Uterus (tissue), 4 donors: ENCODE measurements at places on chromosomes 2 and 18. TPM values are rescaled to one million over a fixed set of nuclear protein-coding genes. Genes with fewer than 3 reads are reported as not detected.
A peak's percentile ranks its signal among the peaks of the same experiment; 100 is the strongest.

DNA sequence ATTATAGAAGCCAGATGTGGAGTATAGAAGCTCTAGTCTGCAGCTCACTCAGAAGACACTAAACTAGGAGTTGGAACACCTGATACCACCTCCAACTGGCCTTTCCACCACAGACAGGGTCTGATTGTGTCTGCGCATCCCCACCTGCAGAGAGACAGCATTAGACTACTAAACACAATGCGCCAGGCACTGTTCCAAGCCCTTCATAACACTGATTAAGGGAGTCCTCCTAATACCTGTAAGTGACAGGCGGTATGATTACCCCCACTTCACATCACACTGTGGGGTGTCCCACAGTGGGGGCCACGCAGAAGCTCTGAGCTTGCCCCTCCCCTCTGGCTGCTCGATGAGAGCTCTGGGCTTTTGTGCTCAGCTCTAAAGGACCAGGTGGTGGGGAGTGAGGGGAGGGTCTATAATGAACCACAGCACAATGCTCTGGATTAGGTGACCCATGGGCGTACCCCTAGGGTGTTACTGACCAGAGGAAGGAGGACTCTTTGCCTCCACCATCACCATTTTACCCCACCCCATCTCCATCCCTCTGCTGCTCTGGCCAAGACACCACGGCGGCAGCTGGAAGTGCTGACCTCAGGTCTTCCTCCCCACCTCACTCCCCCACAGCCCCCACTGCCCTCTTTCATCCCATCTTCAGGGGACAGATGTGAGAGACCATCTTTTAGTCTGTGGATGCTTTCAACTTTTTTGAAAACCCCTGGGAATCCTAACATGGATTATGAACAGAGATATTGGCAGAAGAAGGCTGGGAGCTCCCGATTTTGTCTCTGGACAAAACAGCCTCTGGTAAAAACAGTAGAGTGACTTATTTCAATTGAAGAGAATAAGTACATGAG is 145.1 kb downstream of the GFPT1 start:
- no peak for DNase-seq

DNA sequence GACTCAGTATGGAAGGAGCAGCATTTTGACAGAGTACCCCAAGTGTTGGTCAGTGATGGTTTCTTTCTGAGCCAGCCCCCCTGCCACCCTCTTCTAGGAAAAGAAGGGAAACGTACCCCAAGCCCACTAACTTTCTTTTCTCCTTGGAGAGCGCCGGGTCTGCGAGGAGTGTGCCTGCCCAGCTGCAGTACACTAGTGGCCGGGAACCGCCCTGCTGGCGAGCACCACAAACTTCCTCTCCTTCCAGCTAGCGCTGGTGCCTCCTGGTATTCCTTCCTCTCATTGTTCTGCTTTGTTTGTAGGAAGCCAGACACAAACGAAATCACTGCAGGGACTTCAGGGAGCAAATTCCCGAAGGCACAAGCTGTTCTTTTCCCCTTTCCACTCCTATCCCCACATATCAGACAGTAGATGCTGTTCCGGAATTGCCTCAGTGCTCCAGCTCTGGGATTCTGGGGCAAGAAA is 1.8 kb downstream of the CCDC85A start:
- peak; percentile 48 for DNase-seq

- no peak for DNase-seq
Observed at GRCh38 chr2:117716505-117716904, 98.0 kb upstream of the DDX18 start.

GRCh38 chr2:215724146-215724545 is 288.3 kb upstream of the FN1 start:
- DNase-seq: no peak

DNA sequence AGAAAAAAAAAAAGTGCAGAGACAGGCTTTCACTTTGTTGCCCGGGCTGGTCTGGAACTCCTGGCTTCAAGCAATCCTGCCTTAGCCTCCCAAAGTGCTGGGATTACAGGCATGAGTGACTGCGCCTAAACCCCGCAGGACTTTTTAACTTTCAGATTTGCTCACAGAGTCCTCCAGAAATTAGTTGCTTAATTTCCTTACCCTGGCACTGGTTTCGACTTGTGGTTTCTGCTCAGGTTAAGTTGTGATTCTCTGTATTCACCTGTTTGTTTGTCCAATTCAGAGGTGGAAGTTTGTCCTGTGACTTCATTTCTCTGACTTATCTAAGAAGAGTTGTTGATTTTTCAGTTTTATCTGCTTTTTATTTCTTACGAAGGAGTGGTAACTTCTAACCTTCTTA is 238.1 kb downstream of the TMEM182 start:
- no peak for DNase-seq

DNA sequence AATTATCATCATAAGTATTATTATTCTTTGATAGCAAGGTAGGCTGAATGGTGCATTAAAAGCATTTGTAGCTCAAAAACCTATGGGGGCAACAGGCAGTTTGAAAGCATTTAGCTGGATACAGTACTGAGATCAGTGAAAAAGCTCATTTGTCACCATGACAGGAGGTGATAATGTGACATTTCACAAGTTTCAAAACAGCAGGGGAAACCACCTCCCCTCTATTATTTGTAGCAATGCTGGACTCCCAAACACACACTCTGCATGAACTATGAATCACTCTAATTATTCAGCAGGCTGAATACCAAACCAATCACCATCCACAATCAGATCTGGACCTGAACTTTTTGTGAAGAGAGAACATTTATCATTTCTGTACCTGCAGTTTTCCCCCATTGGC is 63.4 kb downstream of the MYO5B start:
- DNase-seq: no peak

DNA sequence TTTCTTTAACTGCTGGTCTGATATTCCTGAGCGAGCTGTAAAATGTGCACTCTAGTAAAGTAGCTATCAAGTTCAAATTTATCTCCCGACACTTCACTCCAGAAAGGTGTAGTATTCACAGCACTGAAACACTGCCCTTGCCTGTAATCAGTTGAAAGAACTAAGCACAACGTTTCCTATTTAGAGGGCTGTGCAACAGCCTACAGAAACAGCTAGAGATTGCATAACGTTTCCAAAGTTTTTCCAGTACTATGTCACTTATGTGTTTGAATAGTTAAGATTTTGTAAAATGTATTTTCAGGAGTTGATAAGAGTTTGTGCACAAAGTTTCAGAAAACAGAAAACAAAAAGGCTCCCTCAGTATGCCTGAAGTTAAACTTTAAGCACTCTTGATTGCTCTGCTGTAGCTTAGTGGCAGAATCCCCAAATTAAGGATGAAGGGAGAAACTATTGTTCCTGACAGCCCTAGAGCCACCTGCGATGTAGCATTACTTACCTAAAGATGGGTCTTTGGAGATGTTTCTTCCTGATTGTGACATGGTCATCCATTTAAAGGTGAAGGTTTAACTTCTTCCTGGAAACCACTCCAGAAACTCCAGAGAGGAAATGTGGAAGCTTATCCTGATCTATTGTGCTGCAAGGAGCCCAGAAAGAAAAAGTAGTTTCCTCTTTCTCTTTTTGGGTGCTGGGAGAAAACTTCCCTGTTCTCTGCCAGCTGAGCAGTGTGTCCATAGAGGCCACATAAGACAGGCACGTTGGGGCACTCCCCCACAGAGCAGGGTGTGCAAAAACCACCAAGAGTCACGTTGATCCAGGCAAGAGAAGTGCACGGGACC is 536 bp downstream of the PDE1A start:
- peak; percentile 16 for DNase-seq

- DNase-seq: no peak
Observed at GRCh38 chr2:203739351-203739750, 32.9 kb downstream of the CD28 start.

GRCh38 chr2:100692906-100693305 is 127.0 kb upstream of the NPAS2 start:
- no peak for DNase-seq

DNA sequence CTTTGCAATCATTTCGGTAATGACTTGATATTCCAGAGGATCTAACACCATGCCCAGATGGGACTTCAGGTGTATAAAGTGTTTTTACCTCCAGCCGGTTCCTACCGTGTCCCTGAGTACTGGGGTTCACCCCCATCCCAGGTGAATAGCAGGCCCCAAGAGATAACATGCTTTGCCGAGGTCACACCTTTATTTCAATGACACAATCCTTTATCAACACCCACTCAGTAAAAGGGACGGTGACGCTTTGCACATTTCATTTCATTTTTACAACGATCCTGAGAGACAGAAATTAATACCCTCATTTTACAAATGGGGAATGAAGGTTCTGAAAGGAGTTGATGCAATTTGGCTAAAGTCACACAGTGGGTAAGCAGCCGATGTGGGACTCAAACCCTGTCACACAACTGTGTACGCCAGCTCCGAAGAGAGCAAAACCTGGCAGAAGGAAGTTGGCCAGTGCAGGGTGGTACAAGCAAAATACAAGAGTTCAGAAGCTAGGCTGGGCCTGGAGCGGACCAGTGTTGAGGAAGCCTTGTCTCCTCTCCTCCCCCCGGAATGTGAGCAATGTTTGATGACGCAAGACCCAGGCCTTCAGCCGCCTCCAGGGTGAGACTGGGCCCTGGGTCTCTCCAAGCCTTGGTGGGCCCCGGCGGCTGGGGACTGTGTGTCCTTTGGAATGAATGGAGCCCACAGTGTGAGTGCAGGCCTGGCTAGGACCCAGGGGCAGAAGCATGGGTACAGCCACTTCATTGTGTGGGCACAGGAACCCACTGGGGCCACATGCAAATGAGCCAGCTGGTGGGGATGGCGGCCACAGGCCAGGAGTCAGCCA is 139.6 kb upstream of the MYCN start:
- no peak for DNase-seq

DNA sequence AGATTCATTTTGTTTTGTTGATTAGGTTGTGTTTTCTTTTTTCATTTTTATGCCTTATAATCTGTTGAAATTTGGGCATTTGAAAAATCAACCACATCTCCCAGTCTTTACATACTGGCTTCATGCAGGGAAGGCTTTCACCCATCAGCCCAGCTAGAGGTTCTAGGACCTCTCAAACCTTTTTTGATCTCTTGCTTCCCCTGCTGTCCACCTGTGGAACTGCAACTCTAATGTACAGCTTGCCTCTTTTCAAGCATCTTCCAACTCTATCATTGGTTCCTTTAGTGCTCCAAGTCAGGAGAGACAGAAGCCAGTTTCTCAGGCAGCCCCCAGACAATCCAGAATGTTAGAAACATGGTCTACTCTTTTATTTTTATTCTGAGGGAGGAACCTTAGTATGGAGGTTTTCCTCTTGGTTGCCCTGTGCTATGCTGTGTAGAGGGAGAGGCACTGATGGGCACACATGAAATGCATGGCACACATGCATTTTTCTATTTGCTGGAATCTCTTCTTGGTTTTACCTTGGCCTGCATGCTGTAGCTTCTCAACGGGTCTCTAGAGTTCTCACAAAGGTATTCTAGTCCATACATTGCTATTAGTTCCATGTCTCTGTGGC is 107.2 kb upstream of the L3MBTL4 start:
- DNase-seq: no peak

The TLX2 gene
- not detected for total RNA-seq

The LCT gene
- total RNA-seq: not detected

The NEB gene
- total RNA-seq: 0.26 TPM

The HJURP gene
- not detected for total RNA-seq

The GALNT5 gene
- not detected for total RNA-seq

The TXNDC2 gene
- total RNA-seq: not detected

The TEKT4 gene
- total RNA-seq: not detected

The MRO gene
- not detected for total RNA-seq

The TRIM43 gene
- total RNA-seq: not detected

The UPP2 gene
- total RNA-seq: not detected
